Stimulated activated CD8-positive, alpha-beta memory T cell treated with anti-CD3 and anti-CD28 coated beads, Interleukin-4, amount 100 ng/mL, for 1 hour (primary cell): ENCODE measurements at places on chromosomes 2 and 18.

DNA sequence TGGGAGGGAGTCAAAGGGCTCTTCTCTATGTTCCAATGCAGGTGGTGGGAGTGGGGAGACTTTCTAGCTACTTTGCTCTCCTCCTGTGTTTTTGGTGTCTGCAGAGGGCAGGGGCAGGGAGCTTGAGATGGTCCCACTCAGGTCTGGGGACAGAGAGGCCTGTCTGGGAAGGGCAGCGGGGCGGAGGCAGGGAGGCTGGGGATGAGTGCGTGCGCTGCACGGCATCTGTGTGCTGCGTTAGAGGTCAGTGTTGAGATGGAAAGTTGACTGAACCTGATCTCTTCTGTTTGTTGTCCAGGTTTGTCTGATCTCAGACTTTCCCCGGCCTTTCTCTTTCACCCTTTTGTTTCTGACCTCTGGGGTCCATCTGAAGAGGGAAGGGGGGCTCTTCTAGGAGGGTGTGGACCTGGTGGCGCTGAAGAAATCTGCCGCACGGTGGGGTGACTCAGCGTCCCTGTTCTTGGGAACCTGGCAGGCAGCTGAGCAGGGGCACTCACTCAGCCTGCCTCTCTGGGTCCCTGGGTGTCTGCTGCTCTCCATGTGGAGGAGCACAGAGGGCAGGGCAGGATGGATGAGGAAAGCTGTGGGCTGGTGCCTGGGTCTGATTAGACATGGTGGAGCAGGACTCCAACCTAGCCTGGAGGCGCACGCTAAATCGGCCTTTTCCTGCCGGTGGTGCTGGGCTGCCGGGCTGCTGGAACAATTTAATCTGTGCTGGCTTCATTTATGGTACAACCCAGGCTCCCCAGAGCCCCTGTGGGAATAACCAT lies 24.1 kb downstream of the IGFBP2 start:
- no peak for DNase-seq

DNA sequence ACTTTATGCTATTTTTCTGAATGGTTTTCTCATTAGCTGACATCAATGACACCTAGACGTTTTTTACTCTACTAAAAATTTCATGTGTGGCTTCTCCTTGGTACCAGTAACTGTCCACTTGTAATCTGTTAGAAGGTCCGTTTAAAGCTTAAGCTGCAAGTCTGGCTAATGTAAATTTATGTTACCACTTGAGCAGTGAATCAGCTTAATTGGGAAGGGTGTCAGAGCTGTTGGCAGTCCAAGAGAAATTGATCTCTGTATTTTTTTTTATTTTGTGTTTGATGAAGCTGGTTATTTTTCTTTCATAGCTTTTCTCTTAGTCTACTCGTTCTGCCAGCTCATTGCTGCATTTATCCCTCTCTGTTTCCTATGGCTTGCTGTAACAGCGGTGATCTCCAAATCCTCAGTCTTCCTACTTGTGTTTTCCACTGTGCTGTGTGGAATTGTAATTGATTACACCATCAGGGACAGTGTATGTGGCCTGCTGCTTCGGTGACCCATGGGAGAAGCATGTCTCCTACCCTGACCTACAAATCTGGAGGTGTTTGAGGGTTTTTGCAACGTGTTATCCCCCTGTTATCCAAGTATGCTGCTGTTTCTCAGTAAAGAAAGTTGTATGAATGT lies 724.2 kb upstream of the REG3G start:
- no peak for DNase-seq

DNA sequence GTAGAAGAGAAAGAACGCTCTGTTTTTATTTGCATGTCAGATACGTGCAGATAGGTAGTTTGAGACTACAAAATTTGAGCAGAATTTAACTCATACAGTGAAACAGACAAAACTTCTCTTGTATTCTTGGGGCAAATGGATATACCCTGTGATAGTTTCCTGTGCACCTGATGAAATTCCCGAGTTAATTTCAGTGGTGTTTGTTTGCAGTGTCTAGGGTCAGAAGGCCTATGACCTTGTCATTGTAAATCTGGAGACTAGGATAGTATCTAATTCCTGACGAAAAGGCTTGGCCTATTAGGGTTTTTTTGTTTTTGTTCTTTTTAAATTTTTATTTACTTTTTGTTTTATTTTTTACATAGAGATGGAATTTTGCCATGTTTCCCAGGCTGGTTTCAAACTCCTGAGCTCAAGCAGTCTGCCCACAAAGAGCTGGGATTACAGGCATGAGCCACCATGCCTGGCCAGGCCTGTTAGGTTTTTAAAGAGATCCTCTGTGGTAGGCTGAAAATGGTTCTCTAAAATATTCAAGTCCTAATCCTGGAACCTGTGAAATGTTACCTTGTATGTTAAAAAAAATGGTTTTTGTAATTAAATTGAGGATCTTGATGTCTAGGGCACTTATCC lies 17.6 kb downstream of the LCLAT1 start:
- DNase-seq: no peak

GRCh38 chr2:109066501-109066900 lies 62.5 kb upstream of the SH3RF3 start:
- no peak for DNase-seq

- no peak for DNase-seq
Measured at GRCh38 chr18:47215554-47216138, 35.8 kb downstream of the SKOR2 start.

- DNase-seq: no peak
Measured at GRCh38 chr2:125696560-125696959, 959.4 kb upstream of the GYPC start.

DNA sequence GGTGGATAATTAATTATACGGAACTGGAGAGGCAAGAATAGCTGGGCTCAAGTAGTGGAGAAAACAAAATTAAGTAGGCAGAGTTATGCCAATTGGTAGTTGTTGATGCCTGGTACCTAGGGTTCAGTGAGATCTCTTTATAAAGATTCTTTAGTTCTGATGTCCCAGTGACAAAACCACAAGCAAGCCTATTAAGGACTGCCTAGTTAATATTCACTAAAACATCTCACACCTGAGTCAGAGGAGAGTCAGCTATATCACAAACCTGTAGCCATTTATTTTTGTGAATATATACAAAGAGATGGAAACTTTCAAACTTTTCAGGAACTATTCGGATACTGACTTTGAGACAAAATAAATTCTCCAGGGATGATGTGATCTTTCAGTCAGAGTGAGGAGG lies 213.9 kb upstream of the CYP26B1 start:
- DNase-seq: no peak

DNA sequence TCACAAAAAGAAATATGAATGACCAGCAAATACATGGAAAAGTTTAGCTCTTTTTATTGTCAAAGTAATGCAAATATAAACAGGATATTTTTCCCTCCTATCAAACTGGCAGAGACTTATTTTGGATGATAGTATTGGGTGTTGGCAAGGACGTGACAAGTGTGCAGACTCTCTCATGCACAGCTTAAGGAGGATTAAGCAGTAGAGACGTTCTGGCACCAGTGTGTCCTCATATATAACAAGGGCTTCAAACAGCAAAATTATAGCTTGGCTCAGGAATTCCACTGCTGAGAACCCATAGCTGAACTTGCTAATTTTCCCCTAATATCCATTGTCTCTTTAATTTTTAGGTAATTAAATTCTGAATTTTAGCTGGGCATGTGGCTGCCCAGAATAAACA lies 114.4 kb downstream of the FAM124B start:
- DNase-seq: no peak

GRCh38 chr2:70381821-70382220 lies 80.0 kb upstream of the FAM136A start:
- DNase-seq: no peak

- no peak for DNase-seq
Measured at GRCh38 chr18:42536442-42536841, 579.0 kb downstream of the RIT2 start.

DNA sequence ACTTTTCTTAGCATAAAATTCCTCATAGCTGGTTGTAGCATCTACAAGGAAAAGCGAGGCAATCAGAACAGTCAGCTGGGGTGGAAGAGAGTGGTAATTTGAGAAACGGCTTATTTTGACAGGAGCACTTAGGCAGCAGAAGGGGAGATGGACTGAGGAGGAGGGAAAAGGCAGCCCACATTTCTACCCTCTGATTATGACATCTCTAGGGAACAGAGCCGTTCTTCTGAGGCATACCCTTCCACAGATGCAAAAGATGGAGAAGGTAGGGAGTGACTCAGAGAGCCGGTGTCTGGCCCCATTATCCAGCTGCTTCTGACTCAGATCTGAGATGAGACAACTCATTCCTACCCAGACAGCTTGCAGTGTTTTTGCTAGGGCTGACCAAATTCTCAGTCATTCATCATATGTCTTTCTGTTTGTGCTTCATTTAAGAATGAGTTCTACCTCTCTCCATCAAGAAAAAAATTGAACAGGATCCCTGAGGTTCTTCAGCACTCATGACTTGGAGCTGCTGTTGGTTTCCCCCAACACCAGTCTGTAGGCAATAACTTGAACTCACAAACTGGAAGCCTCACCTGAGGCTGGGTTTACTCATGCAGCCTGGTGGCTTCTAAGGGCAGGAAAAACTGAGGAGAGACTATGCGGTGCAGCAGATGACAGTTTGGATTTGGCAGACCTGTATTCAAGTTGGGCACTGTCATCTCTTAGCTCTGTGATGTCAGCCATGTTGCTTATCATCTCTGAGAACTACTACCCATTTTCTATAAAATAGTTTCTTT lies 15.9 kb upstream of the SEC11C start:
- DNase-seq: no peak

GRCh38 chr2:147311058-147311430 lies 533.8 kb upstream of the ACVR2A start:
- no peak for DNase-seq

DNA sequence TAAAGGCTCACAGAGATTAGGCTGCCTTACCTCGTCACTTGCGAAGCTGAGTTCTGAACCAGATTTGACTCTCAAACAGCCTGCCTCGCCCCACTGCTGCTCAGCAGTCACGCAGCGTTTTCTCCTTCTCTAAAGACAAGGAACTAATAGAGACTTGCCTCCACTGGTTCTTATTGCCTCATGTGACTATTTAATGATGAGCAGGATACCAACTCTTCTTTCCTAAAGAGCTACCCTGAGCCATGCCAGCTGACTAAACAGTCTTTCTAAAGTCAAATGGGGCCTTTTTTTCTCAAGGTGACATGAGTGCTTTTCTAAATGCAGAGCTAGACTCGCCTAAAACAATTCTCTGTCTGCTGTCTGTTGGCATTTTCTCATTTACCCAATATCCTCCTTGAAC lies 147.5 kb downstream of the NCKAP5 start:
- DNase-seq: no peak

- DNase-seq: no peak
Measured at GRCh38 chr2:217370391-217370790, 510.5 kb upstream of the TNP1 start.

GRCh38 chr2:43484323-43484930 lies 111.4 kb downstream of the THADA start:
- no peak for DNase-seq

GRCh38 chr2:207233731-207234130 lies 68.0 kb upstream of the KLF7 start:
- no peak for DNase-seq

DNA sequence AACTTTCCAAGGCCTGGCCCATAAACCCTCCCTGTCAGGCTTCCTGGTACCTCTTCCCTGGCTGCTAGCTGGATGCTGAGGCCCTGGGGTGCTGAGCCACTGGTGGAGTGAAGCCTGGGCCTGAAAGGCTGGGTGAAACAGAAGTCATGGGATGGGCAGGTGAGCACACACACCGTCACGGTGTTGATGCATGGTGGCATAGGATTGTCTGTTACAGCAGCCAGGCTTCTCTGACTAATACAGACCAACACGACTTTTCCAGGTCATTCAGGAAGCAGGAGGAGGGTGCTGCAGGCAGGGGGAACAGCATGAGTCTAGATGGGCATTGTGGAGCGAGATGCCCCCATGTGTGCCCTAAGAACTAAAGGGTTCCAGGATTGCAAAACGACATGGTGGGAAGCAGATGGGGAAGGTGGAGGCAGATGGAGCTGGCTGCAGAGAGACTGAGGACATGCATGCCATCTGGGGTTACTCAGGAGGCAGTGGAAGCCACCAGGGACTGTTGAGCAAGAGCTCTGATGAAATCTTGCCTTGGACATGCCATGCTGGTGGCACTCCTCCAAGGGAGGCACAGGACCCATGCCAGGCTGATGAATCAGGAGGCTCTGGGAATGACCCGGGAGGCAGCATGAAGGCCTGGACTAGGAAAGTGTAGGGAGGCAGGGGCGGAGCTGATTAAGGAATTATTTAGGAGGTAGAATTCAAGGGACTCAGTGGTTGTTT lies 480.9 kb downstream of the TSN start:
- no peak for DNase-seq

- no peak for DNase-seq
Measured at GRCh38 chr2:85905187-85905666, 16.4 kb upstream of the ST3GAL5 start.

DNA sequence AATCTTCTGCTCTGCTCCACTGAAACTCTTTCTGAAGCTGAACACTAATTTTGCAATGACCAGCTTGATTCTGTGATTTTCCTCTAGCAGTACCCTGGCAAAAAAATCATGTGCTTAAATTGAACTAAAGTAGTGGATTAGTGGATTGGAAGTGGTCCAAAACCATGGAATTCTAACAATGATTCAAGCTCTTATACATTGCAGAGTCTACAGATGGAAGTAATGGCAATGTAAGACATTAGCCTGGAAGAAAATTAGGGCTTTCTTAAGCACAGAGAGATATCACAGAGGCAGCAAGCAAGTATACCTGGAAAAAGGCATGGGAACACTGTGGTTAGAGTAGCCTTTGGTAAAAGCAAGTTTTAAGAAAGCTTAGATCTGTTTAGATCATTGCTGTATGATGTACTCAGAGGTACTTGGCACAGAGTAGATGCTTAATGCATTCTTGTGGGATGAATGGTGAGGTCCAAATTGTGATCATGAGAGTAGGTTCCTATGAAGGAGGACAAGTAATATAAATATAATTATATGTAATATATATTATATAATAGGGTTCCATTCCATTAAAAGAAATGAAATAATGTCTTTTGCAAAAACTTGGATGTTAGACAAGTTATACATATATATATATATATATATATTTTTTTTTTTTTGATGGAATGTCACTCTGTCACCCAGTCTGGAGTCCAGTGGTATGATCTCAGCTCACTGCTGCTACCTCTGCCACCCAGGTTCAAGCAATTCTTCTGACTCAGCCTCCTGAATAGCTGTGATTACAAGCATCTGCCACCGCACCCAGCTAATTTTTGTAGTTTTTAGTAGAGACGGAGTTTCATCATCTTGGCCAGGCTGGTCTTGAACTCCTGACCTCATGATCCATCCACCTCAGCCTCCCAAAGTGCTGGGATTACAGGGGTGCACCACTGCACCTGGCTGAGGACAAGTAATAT lies 172.2 kb upstream of the SCN7A start:
- no peak for DNase-seq

DNA sequence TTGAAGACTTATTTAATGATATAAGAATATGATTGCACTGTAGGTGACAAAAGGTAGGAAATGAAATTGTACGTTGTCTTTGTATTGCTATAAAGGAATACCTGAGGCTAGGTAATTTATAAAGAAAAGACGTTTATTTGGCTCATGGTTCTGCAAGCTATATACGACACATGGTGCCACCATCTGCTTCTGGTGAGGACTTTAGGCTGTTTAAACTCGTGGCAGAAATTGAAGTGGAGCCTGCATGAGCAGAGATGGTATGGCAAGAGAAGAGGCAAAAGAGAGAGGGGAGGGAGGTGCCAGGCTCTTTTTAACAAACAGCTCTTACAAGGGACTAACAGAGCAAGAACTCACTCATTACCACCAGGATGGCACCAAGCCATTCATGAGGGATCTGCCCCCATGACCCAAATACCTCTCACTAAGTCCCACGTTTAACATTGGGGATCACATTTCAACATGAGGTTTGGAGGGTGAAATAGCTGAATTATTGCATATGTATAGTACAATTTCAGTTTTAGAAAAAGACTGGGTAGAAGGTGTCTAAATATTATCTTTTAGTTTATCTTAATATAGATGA lies 86.8 kb downstream of the GULP1 start:
- DNase-seq: no peak
